ENCODE measurements at places on chromosomes 5 and 9.

- DNase-seq: no peak
These were observed 370.5 kb downstream of the CSNK1G3 start for GRCh38 chr5:123882319-123882964.

GRCh38 chr9:101706997-101707396 lies 31.4 kb downstream of the GRIN3A start:
- DNase-seq: no peak

DNA sequence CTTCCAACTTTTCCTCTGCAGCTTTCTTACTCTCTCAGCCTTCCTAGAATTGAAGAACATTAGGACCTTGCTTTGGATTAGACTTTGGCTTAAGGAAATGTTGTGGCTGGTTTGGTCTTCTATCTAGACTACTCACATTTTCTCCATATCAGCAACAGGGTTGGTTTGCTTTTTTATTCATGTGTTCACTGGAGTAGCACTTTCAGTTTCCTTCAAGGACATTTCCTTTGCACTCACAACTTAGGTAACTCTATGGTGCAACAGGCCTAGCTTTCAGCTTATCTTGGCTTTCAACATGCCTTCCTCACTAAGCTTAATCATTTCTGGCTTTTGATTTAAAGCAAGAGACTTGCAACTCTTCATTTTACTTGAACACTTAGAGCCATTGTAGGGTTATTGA lies 153.1 kb downstream of the CCDC192 start:
- no peak for DNase-seq

DNA sequence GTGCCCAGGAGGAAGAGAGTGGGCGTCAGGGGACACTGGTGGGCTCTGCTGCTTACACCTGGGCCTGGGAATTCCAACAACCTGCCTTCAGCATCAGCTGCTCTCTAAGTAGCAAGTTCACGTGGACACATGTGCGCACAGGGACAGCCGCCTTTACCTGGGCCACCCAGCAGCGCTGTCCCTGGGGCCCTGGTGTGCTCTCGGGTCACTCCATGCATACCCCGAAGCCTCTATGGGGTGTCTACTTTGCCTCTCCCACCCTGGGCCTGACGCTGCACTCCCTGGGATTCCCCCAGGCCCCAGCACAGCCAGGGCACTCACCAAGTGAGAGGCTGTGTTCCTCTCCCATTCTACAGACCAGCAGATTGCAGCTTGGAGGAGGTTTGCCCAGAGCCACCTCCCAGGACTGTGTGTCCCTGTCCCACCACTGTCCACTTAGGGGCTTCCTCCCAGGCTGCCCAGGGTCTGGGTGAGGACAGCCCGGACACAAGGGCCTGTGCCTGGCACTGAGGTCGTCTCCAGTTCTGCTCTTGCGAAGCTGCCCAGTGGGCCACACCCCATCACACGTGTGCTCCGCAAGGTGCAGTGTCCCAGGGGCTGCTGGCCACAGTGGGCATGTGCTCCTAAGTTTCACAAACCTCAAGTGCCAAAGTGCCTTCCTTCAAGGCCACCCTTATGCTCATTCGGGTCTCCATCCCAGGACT lies 5.9 kb downstream of the NINJ1 start:
- DNase-seq: no peak

DNA sequence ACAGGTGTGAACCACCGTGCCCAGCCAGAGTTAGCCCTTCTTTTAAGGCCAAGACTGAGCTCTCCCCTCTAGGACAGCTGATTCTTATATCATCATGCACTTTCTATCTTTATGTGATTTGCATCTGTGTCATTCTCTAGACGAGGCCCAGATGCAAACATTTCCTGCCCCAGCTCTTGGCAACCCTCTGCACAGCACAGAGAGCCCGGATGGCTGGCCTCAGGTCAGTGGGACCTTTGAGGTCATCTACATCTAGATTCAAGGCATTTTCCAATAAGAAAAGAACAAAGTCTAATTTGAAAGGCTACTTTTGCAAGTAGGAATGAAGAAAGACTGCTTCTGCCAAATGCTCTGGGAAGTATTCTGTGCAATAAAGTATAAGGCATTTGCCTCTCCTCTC lies 109.0 kb upstream of the DAB2 start:
- DNase-seq: no peak

GRCh38 chr9:86257391-86257790 lies 2.1 kb downstream of the C9orf153 start:
- DNase-seq: no peak

DNA sequence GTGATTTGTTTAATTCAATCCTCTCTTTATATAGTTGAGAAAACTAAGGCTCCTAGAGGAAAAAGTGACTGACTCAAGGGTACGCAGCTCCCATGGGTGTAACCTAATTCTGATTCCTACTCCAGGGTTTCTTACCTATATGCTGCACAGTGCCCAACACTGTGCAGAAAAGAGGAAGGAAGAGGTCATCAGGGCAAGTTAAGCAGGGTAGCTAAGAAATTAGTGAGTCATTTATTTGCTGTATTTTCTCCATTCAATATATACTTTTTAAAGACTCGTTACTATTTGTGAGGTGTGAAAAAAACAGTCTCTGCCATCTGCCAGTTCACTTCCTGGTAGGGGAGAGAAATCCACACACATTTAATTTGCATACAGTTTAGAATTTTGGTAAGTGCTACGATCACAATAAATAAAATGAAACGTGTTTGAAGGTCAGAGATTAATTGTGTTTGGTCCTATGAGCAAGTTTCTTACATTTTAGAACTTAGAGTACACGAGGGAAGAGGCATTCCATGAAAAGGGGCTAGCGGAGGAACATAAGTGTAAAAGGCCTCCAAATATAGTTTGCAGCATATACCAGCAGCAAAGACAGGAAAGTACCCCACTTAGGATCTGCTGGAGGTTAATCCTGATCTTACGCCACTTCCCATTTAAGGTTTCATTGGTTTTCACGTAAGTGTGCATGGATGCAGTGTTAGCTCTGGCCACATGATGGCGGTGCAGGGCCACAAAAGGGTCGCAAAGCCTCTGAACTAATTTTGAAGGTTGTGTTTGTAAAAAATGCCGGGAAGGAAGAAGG lies 59.9 kb upstream of the TLR4 start:
- DNase-seq: no peak

- no peak for DNase-seq
These were observed 15.3 kb downstream of the MEF2C start for GRCh38 chr5:88867638-88868037.

DNA sequence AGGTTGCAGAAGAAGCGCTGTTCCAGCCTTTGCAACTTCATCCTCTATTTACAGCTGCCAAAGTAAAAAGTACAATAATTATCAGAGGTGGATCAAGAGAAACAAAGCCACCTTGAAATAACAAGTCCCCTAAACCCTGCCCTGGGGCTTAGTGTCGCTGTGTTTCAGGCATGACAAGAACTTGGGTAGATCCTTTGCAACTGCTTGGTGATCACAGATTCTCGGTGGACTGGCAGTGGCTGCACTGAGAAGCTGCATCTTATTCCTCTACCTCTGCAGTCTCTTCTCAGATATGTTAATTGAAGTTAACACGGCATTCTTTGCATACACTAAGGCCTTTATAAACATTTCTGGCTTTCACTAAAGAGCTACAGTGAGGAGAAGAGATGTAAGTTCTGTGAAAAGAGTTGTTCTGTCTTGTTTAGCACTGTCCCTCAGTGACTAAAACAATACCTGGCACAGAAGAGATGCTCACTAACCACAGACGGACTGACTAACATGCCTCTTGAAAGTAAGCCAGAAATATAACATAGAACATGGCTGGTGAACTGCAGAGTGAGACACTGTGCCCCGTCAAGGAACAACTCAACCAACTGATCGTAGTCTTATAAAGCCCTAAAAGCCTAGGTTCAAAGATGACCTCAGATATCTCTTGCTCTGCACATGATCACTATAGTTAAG lies 144.2 kb downstream of the MLLT3 start:
- DNase-seq: no peak

DNA sequence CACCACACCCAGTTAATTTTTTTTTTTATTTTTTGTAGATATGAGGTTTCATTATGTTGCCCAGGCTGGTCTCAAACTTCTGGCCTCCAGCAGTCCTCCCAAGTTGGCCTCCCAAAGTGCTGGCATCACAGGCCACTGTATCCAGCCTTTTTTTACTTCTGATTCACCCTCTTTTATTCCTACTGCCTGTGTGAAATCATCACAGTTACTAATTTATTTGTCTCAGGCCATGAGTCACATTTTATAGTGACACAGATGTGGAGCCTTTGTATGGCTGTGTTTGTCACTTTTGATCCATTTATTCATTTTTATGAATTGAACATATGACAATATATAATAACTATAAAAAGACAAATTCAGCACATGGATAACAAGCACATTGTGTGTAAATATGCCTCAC lies 67.1 kb upstream of the SNX2 start:
- DNase-seq: no peak

DNA sequence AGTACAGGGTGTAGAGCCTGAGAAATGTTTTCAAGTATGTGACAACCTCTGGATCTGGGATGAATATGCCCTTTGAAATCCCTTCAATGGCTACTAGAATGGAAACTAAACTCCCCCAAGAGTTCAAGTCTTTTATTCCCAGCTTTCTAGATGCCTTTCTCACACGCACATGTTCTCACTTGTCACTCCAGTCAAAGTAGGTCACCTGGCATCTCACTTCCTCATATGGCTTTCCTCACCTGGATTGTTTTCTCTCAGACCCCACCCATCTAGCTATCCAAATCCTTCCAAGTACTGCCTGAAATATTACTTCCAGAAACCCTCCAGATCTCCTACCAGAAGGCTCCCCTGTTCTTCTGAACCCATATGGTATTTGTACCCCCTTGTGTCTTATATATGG lies 615.4 kb upstream of the KLF4 start:
- no peak for DNase-seq

DNA sequence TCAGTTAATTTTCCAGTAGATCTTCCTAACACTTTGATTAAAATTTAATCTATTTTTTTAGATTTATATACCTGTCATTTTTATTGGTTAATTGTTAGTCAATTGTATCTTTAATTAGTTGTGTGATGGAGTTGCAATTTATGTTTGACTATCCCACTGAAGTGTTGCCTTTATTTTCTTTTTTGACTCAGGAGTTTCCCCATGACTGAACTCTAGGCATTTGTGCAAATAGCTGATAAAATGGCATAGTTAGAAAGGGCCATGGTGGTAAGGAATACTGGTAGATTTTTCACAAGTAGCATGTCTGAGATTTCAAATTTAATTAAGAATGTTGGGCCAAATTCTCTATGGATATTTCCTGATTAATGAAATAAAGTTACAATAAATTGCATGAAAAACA lies 273.1 kb upstream of the DAB2 start:
- DNase-seq: no peak

DNA sequence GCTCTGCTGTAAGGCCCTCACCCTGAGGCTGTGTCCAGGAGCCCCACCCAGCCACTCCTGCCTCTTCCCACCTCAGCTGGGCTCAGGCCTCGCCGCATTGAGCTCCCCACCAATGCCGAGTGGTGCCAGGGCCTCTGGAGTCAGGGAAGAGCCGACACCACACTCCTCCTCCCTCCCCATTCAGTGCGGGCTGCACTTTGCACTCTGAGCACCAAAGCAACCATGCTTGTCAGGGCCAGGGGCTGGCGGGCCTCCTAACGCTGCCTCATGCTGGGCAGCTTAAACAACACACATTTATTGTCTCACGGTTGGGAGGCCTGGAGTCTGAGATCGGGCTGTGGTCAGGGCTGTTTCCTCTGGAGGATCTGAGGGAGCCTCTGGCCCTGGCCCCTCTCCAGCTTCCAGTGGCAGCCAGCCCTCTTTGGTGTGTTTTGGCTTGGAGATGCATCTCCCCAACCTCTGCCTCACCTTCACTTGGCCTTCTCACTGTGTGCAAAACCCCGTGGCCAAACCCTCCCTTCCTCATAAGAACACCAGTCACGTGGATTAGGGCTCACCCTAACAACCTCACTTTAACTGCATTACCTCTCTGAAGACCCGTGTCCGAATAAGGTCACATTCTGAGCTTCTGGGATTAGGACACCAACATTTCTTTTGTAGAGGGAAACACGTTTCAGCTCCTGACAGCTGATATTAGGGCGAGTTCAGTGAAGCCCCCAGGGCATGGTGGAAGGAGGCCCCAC lies 157.8 kb downstream of the MED10 start:
- DNase-seq: no peak

- DNase-seq: no peak
These were observed 66.6 kb downstream of the ZNF474 start for GRCh38 chr5:122195802-122196394.

GRCh38 chr5:33850100-33850594 lies 41.6 kb downstream of the ADAMTS12 start:
- no peak for DNase-seq

DNA sequence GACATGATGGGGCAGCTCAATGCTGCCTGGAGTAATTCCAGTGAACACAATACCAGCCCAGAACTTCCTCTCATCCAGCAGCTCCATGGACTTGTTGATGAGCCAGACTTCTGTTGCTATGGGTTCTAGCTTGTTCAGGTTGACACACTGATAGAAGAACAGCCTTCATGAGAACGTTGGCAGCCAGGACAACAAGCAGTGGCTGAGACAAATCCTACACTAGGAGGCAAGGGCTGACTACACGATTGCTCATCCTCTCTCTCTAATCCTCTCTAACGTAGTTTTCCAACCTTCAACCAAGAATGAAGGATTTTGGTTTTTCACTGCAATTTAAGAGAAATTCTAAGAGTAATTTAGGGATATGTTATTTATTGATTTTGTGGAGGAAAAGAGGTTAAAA lies 67.8 kb downstream of the NIPSNAP3B start:
- DNase-seq: no peak

DNA sequence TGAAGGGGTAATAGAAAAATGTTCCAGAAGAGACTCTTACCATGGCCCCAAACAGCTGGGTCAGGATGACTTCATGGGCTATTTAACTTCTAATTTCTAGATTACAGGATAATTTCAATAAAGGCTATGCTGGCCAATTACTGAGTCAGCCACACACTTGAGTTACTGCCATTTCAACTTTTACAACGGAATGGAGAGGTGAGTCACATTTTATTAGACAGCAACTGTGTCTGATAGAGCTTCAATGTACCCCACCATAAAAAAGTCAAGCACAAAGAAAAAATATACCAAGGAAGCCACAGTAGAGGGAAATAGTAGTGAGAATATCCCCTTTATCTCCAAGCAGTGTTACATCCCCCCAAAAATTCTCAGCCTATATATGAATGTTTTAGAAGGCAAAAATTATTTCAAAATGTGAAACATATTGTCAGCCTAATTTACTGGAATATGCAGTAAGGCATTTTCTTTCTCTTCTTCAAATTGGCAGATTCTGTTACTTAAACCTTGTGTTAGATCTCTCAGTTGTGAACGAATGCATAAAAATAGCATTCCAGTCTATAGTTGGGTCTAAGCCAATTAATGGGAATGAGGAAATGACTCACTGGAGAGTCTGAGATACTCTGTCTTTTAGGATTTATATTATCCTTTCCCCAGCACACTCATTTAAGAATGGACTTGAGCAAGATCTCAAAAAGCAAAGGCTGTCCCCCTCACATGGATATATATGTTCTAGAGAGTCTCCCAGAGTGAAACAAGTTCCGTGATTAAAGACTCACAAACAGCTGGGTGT lies 47.1 kb upstream of the RAI14 start:
- DNase-seq: no peak
